ENCODE measurements at places on chromosomes 11 and 22.

- no peak for DNase-seq
These were observed at the start of gene C11orf86 for GRCh38 chr11:66974724-66975404. Gene C11orf86, plus strand, starts transcription at chr11:66975304. Its CDS starts 59 bp downstream, at chr11:66975363.

- no peak for DNase-seq
These were observed 78.6 kb downstream of the FAM168A start for GRCh38 chr11:73519266-73519665.

DNA sequence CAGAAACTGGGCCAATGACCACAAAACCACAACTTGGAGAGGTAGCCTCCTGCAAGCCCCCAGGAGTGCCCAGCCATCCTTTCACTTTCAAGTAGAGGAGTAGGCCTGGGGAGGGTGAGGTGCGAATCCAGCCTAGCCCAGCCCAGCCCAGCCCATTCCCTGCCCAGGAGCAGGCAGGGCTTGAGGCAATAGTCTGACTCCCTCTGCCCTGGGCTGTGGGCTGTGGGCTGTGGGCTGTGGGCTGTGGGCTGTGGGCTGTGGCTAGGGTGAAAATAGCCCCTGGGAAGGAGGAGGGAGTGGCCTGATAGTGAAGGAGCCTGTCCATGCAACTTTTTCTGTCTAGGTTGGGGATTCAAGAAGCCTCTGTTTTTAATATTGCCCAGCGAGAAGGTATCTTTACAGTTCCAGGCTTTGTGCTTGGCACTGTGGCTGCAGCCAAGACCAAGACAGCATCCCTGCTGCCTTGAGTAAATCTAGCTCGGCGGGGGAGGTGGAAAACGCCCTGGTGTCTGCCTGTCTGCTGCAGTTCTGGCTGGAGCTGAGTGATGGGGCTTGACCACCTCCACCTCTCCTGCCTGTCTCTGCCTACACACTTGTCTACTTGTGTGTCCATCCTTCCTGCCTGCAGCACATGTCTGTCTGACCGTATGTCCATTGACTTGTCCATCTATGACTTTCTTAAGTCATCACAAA lies 40.7 kb downstream of the LMO1 start:
- no peak for DNase-seq

- no peak for DNase-seq
These were observed 263.6 kb downstream of the KIRREL3 start for GRCh38 chr11:126736682-126737572.

- DNase-seq, result peak; percentile 29
These were observed 14.9 kb upstream of the MS4A4A start for GRCh38 chr11:60265373-60266214.

- DNase-seq, result no peak
These were observed 1425.8 kb downstream of the TBC1D22A start for GRCh38 chr22:48188231-48188721.

DNA sequence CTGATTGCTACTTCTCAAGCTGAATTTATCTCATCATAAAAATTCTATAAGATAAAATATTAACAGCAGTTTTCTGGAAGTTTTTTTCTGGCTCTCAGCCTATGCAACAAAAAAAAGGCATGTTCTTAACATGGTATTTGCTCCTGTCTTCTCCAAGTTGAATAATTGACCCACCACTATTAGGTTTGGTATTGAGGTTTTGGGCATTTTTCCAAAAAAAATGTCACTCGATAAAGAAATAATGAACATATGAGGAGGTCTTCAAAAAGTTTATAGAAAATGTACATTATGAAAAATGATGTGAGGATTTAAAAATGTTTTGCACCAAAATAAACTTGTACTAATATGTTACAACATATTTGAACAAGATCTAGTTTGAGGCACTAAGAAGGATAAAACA lies 808.6 kb upstream of the RAG2 start:
- DNase-seq, result no peak

GRCh38 chr11:131689049-131689925 lies 318.9 kb downstream of the NTM start:
- no peak for DNase-seq

DNA sequence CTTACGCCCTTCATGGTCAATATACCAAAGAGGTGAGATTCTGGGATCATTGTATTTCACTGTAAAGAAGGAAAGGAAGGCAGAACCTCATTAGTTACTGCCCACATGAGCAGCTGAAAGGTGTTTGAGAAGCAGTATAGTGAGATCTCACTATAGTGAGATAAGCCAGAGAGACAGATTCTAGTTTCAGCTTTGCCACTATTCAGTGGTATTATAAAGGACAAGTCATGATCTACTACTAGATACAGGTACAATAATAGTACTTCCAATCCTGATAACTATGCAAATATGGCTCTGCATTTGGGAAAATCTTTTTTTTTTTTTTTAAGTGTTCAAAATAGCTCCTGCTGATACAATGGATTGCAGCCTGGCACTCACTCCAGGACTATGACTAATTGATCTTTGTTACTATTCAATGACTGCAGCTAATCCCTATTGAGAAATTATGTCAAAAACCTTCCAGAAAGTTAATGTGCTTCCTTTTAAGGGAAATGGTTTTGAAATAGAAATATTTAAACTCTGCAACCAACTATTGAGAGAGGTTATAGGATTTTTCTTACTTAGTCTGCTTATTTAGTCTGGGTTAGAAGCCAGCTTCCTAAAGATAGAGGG lies 8.3 kb upstream of the DLAT start:
- no peak for DNase-seq

All from hematopoietic multipotent progenitor cell treated with erythropoietin and hydrocortisone succinate and interleukin-3 and kit ligand, for 15 days (in vitro differentiated cells).